Activated naive CD4-positive, alpha-beta T cell (primary cell): ENCODE measurements at places on chromosomes 7 and 10.

DNA sequence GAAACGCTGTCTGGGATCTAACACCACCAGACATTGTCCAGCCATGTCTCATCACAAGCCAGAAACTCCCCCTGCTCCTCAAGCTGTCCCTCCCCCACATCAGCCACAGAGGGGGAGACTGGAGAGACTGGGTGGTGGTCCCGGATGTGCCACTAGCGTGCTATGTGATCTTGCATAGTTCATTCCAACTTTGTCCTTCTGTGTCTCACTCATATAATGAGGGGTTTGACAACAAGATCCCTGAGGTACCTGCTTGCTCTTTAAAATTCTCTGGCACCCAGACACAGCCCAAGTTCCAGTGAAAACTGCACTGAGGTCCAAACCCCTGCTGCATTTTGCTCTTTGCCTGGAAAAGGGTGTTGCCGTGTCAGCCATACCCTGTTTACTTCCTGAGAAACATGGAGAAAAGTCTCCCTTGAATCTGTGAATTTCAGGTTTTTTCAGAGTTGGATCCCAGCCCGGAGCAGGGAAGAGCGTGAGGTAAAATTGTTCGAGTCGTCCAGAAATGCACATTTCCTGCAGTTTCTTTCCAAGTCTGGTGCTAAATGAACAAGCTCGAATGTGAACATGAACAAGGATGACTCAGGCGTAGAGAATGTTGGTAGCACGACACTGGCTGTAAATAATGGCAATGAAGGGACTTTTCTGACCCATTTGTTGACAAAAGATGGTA, 156.6 kb downstream of the CCDC3 start:
- no peak for DNase-seq

GRCh38 chr7:37666026-37666799, 17.4 kb upstream of the GPR141 start:
- no peak for DNase-seq

DNA sequence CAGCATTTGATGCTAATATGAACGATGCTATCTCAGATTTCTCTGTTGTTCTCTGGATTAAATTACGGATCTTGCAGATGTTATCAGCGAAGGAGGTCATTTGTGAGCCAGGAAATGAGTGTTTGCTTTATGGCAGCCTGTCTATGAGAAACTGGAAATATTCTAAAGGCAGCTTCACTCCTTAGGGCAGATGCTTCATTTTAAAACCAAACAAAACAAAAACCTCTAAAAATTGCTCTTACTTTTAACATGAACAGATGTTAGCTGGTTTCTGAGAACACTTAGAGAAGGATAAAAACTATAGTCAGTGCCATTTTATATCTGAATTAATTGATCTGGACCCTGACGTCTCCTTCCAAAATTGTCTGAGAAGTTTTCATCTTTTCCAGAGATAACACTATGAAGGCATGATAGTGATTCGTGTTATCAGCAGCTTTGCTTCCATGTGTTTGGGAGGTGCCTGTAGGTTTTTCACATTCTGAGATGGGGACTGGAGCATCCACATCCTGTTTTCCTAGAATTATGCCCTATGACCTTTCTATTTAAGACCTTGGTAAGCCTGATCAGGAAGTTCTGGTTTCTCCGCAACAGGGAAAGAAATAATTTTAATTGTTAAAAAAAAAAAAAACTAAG, 53.1 kb downstream of the CPED1 start:
- no peak for DNase-seq

DNA sequence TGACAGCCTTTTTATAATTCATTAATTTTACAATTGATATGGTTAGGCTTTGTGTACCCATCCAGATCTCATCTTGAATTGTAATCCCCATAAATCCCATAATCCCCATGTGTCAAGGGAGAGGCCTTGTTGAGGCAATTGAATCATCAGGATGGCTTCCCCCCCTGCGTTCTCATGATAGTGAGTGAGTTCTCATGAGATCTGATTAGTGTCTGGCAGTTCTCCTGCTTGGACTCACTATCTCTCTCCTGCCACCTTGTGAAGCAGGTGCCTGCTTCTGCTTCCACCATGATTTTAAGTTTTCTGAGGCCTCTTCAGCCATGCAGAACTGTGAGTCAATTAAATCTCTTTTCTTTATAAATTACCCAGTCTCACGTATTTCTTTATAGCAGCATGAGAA, 165.7 kb upstream of the GNAI1 start:
- DNase-seq = no peak

- no peak for DNase-seq
Observed at GRCh38 chr7:105210721-105211205, 178.0 kb downstream of the SRPK2 start.

DNA sequence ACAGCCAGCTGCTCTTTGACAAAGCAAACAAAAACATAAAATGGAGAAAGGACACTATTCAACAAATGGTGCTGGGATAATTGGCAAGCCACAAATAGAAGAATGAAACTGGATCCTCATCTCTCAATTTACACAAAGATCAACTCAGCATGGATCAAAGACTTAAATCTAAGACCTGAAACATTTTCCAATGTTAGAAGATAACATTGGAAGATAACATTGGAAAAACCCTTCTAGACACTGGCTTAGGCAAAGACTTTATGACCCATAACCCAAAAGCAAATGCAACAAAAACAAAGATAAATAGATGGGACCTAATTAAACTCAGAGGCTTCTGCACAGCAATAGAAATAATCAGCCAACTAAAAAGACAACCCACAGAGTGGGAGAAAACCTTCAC, 425.7 kb upstream of the SEMA3D start:
- no peak for DNase-seq

DNA sequence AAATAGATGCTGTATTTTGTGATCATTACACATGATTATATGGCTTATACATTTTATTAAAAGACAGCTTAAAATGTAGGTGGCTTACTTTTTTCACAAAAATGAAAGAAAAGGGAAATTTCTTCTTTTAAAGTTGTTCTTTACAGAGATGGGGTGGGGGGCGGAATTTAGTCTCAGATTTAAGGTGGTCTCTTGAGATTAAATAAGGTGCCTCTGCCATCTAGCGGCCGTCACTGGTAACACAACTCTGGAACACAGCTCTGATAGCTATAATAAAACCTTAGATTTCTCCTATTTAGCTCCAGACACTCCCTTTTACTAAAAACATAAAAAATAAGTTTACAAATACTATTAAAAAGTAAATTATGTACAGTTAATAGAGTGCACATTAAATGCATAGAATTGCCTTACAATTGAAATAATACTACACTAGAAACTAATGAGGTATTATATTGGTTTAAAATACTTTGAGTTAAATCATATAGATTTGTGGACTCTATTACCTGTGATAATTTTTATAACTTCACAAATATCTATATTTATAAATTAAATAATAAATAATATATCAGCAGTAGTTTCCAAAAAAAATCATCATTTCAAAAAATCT, 210.9 kb downstream of the DGKB start:
- DNase-seq = peak; percentile 24

DNA sequence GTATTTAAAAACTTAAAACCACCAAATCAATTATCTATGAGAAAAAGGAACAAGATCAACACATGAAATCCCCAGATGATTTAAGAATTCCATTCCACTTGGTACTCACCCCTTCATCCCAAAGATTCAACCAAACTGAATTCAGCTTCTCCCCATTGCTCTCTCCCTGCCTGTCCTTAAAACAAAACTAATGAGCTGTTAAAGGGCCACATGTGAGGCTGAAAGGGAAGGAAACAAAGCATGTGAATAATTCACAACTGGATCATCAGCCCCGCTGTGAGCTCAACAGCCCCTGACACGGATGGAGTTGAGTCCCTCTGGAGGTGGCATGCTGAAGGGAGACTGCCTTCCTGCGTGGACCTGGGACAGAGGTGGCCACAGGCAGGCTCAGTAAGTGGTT, 32.9 kb downstream of the VOPP1 start:
- DNase-seq = no peak

GRCh38 chr10:6108631-6109443, 20.0 kb downstream of the RBM17 start:
- DNase-seq = no peak

DNA sequence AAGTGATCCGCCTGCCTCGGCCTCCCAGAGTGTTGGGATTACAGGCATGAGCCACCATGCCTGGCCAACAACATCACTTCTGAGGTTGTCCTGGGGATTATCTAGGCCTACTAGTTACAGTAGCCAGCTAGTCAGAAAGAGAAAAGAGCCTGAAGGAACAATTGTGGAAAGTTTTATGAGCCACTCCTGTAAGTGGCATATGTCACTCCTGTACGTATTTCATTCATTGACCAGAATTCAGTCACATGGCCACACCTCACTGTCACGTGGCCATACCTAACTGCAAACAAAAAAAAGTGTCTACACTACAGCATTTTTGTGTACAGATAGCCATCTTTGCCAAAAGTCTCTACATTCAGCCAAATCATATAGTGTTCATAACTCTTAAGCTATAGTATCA, 85.7 kb downstream of the ANKIB1 start:
- no peak for DNase-seq

DNA sequence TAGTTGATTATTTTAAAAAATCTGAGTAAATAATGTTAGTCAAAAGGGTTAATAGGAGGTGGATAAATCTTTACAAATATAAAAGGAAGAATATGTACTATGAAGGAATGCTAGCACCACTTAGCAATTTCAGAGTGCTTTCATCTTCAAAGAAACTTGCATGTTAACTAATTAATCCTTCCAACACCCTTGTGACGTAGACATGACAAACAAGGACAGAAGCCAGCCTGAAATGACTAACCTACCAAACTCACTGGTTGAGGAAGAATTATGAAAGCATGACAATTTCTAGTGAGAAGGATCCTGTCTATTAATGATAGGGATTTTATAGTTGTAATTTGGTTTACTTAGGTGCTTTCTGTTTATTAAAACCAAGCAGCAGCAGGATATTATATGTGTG, 468.0 kb upstream of the FZD8 start:
- no peak for DNase-seq

GRCh38 chr10:6271663-6272062, 68.9 kb downstream of the PFKFB3 start:
- no peak for DNase-seq
